Kidney (tissue), 22 donors: ENCODE measurements at places on chromosomes 16 and 17. TPM values are rescaled to one million over a fixed set of nuclear protein-coding genes. Genes with fewer than 3 reads are reported as not detected.

KRT39 gene
- not detected for total RNA-seq

OR1F1 gene
- total RNA-seq = not detected

PIK3R5 gene
- 19.1 TPM for total RNA-seq

CLDN9 gene
- 0.60 TPM for total RNA-seq

SPECC1 gene
- total RNA-seq = 29.1 TPM

SLFN13 gene
- 24.5 TPM for total RNA-seq

ARL5C gene
- total RNA-seq = not detected

KRTAP17-1 gene
- total RNA-seq = not detected

DPEP3 gene
- total RNA-seq = 0.19 TPM

DNA sequence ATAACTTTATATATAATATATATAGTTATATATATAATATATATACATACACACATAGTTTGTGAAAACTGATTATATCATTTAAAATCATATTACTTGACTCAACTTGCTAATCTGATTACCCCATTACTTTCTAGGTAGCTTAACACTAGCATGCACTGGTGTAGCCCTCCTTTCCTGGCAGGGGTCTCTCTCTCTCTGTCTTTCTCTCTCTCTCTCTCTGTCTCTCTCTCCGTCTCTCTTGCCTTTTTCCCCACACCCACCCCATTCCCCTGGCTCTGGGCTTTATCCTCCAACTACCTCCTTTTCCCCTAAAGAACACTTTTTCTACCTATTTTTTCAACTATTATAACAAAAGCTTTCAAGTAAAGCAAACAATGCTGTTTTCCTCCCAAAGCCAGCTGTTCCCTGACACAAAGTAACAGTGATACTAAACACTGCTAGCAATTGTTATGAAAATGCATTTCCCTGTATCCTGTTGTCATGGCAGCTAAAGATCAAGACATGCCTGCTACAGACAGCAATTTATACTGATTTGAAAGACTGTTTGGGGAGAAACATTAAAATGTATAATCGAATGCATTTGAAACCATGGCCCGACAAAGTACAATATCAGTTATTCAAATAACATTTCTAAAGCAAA is 89.4 kb downstream of the CHD9NB start:
- no peak for DNase-seq
- H3K4me3 ChIP-seq = no peak overlapping the region
- no peaks in the 10 kb centered on the region for H3K36me3 ChIP-seq
- H3K27me3 ChIP-seq = no peaks in the 10 kb centered on the region
- H3K27ac ChIP-seq = no peak overlapping the region
- H3K4me1 ChIP-seq = no peaks in the 10 kb centered on the region

DNA sequence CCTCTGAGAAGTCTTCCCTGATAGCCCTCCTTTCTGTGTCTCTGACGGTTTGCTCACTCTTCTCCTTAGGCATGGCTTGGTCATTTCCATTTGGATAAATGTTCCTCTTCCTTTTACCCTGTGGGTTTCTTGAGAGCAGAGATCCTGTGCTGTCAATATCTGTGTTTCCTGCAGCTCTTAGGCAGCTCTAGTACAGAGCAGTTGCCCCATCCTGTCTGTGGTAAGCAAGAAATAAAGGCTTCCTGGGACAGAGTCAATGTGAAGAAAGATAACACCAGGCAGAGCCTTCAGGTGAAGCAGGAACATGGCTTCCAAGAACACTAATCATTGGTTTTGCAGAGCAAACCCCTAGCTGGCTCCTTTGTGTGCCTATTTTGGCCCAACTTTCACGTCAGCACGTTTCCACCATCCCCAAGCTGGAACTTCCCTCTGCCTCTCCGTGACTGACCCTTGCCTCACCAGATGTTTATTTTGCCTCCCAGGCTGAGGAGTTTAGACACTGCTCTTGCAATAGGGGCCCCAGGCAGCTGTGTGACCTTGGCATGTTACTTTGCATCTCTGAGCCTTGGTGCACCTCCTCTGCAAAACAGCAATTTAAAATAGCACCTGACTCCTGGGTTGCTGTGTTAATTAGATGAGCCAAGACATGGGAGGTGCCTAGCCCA is 49.6 kb upstream of the SIAH1 start:
- no peaks in the 10 kb centered on the region for H3K4me1 ChIP-seq
- no peak overlapping the region for H3K27ac ChIP-seq
- DNase-seq = no peak

DNA sequence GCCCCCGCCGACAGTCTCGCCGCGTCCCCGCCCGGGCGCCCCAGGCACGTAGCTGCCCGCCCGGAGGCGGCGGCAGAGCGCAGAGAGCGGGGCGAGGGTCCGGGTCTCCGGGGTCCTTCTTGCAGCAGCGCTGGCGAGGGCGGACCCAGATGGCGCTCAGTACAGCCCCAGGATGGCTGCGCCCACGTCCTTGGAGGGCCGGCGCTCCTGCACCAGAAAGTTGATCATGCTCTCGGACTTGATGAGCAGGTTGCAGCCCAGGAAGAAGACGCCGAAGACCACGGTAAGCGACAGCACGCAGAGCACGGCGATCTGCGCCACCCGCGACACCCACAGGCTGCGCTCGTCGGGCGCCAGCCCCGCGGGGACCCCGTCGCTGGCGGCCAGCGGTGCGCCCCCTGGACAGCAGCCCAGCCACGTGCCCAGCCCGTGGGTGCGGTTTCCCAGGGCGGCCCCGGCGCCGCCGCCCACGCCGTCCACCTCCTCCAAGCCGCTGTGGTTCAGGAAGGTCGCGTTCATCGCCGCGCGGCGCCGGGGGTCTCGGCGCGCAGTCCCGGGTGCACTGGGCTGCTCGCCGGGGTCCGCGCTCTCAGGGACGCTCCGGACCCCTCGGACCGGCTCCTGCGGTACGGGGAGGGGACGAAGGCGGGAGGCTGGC is 435 bp downstream of the RPRML start:
- DNase-seq = peak; percentile 17
- no peaks in the 10 kb centered on the region for H3K4me1 ChIP-seq
- no peak overlapping the region for H3K27ac ChIP-seq
- H3K4me3 ChIP-seq = no peak overlapping the region

- peak within 1 kb of the TSS; percentile 58 for H3K4me3 ChIP-seq
- peaks cover 80% of the 10 kb centered on the region for H3K4me1 ChIP-seq
- peaks cover 2% of the 10 kb centered on the region for H3K27me3 ChIP-seq
- H3K36me3 ChIP-seq = no peaks in the 10 kb centered on the region
Measured at GRCh38 chr16:57628008-57628781, at the start of gene ADGRG1. TSS of gene ADGRG1 (plus strand) at chr16:57628630. CDS start at chr16:57650288, 21,658 bp downstream.

DNA sequence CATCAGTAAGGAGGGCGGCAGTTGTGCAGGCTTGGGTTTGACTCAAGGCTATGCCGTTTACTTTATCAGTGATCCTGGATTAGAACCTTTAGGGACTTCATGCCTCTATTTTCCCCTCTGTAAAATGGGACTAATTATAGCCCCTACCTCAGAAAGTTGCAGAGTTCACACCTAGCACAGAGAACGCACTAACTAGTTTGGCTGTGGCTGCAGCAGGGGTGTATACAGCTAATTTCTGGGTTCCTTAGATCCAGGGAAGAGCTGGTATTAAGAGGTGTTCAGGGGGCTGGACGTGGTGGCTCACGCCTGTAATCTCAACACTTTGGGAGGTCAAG is 267.3 kb downstream of the CPPED1 start:
- no peaks in the 10 kb centered on the region for H3K36me3 ChIP-seq
- H3K27me3 ChIP-seq = no peaks in the 10 kb centered on the region
- no peak for DNase-seq
- H3K27ac ChIP-seq = no peak overlapping the region
- H3K4me3 ChIP-seq = no peak overlapping the region

- no peaks in the 10 kb centered on the region for H3K36me3 ChIP-seq
- H3K4me1 ChIP-seq = no peaks in the 10 kb centered on the region
- no peak overlapping the region for H3K4me3 ChIP-seq
- H3K27me3 ChIP-seq = no peaks in the 10 kb centered on the region
- no peak for DNase-seq
Measured at GRCh38 chr17:427327-427726, 74.7 kb upstream of the RPH3AL start.

- DNase-seq = no peak
- no peaks in the 10 kb centered on the region for H3K27me3 ChIP-seq
- no peaks in the 10 kb centered on the region for H3K36me3 ChIP-seq
- no peaks in the 10 kb centered on the region for H3K4me1 ChIP-seq
Measured at GRCh38 chr17:40945414-40945813, 8.0 kb upstream of the KRT23 start.

- no peak overlapping the region for H3K4me3 ChIP-seq
- no peaks in the 10 kb centered on the region for H3K27me3 ChIP-seq
- DNase-seq = peak; percentile 34
Measured at GRCh38 chr16:84507011-84507982, 2.8 kb upstream of the MEAK7 start.

DNA sequence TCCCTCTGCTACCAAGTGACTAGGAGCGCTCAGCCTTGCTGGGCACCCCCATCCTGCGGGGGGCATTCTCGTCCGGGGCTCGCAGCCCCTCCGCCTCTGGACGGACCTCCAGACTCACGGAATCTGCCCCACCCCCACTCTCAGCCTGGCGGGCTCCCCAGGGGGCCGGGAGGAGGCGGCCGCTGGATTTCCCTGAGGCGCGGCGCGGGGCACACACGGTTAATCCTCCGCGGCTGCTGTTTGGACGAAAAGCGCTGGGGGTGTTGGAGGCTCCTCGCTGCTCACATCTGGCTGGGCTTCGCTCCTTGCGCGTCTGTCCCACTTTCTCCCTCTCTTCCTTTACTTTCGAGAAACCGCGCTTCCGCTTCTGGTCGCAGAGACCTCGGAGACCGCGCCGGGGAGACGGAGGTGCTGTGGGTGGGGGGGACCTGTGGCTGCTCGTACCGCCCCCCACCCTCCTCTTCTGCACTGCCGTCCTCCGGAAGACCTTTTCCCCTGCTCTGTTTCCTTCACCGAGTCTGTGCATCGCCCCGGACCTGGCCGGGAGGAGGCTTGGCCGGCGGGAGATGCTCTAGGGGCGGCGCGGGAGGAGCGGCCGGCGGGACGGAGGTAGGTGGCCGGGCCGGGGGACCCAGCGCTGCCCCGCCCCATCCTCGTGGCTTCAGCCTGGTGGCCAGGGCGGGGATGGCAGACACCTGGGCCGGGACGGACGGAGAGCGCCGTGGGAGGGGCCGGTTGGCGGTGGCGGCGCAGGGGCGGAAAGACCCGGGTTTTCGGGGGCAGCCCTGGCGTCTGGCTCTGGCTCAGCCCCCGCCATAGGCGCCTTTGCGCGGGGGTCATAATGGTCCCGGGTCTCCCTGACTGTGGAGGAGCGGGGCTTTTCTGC is at the start of gene C1QTNF1:
C1QTNF1 (plus strand) TSS at position 284 of the 886 bp plus-strand sequence. CDS start 19,800 bp downstream, outside the sequence.
- peak; percentile 80 for DNase-seq
- peaks cover 10% of the 10 kb centered on the region for H3K4me1 ChIP-seq
- H3K27me3 ChIP-seq = peaks cover 2% of the 10 kb centered on the region
- peak within 1 kb of the TSS; percentile 38 for H3K4me3 ChIP-seq
- H3K36me3 ChIP-seq = no peaks in the 10 kb centered on the region
- peak within 1 kb of the TSS; percentile 59 for H3K27ac ChIP-seq

DNA sequence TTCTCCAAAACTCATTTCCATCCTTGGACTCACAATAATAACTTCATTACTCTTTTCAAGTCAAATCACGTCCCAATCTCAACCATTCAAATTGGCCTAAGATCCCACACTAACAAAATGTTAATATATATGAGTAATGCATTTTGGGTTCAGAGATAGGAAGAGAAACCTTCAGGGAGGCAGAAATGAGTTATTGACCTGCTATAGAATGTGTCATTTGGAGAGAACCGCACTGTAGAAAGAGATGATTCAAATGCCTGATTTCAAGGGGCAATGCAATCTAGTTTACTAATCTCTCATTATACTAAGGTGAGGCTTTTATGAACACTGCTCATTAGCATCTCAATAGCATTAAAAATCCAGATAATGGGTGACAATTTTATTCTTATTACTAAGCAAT is 1595.0 kb upstream of the GOT2 start:
- no peak for DNase-seq
- H3K27me3 ChIP-seq = no peaks in the 10 kb centered on the region
- no peaks in the 10 kb centered on the region for H3K36me3 ChIP-seq
- no peak overlapping the region for H3K27ac ChIP-seq

GRCh38 chr16:85187002-85187401 is 74.7 kb upstream of the CIBAR2 start:
- H3K36me3 ChIP-seq = no peaks in the 10 kb centered on the region
- H3K27ac ChIP-seq = no peak overlapping the region
- DNase-seq = no peak
- no peaks in the 10 kb centered on the region for H3K27me3 ChIP-seq

DNA sequence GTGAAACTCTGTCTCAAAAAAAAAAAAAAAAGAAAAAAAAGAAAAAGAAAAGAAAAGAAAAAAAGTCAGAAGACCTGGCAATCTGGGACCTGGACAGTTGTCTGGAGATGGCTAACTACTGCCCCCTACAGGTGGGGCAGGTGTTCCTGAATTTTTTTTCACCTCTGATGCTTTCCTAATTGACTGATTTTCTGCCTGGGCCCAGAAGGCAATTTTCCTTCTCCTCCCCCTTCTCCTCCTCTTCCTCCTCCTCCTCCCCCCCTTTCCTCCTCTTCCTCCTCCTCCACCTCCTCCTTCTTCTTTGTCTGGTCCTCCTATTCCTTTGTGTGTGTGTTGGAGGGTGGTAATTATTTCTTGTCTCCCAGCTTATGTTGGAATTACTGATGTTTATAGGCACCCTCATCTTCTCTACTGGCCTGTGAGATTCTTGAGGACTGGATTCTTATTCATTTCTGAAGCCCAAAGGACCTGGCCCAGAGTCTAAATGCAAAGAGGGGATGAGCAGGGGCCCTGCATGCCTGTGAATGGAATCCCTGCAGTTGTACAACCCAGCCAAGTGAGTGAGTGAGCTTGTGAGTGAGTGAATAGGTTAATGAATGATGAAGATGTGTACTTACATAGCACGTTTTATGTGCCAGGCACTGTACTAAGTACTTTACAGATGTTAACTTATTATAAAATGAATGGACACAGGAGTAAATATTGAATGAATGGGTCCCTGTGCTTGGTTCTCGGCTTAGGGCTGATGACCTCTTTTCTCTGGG is 26.9 kb downstream of the IRX5 start:
- H3K36me3 ChIP-seq = no peaks in the 10 kb centered on the region
- DNase-seq = peak; percentile 20
- no peaks in the 10 kb centered on the region for H3K27me3 ChIP-seq
- H3K4me1 ChIP-seq = no peaks in the 10 kb centered on the region
- no peak overlapping the region for H3K27ac ChIP-seq
- H3K4me3 ChIP-seq = no peak overlapping the region

DNA sequence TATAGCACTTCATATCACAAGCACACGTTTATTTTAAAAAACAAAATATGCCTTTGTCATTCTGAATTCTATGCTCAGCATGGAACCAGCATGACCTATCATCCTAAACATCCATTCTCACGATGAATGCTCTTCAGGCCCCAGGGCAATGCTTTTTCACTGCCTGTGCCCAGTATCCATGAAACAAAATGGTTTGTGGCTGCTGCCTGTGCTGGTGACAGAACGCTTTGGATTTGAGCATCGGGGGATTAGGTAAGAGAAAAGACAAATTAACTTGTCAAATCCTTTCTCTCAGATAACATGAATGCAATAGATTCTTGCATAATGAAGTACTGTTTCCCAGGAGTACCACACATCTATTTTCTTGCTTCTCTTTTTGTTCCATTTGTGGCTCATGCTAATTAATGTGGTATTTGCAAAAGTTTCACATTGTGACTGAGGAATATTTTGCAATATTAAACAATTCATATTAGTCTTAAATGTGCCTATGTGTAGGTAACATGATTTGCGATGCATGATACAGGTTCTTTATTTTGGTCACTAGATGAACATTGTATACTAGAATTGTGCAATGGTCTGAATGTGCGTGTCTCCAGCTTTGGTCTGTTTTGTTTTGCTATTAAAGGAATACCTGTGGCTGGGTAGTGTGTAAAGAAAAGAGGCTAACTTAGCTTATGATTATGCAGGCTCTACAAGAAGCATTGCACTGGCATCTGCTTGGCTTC is 25.8 kb upstream of the SRSF1 start:
- H3K4me3 ChIP-seq = no peak overlapping the region
- no peaks in the 10 kb centered on the region for H3K36me3 ChIP-seq
- H3K4me1 ChIP-seq = no peaks in the 10 kb centered on the region
- DNase-seq = no peak
- no peak overlapping the region for H3K27ac ChIP-seq
